ENCODE measurements at places on chromosomes 6 and 20.
A peak's percentile ranks its signal among the peaks of the same experiment; 100 is the strongest.

DNA sequence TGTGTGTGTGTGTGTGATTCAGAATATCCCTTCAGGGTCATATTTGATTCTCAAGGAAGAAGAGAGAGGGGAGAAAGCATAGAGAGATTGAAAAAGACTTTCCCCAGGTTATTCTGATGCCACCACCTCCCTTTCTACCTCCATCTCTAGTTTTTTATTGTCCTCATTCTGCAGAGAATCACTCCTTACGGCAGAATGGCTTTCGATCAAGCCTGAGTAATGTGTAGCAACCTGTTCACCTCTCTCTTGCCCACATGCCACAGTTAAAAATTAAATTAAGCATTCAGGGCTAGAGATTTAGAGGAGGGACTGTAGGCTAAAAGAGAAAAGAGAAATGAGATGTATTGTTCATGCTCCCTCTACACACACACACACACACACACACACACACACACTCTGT, 18.1 kb downstream of the KLHL32 start:
- no peak for DNase-seq

GRCh38 chr20:40049854-40050253, 639.2 kb downstream of the MAFB start:
- no peak for DNase-seq

GRCh38 chr20:55386686-55387085, 618.6 kb downstream of the CBLN4 start:
- no peak for DNase-seq

- peak; percentile 29 for DNase-seq
Measured at GRCh38 chr20:38152621-38153221, 12.3 kb downstream of the TGM2 start.

DNA sequence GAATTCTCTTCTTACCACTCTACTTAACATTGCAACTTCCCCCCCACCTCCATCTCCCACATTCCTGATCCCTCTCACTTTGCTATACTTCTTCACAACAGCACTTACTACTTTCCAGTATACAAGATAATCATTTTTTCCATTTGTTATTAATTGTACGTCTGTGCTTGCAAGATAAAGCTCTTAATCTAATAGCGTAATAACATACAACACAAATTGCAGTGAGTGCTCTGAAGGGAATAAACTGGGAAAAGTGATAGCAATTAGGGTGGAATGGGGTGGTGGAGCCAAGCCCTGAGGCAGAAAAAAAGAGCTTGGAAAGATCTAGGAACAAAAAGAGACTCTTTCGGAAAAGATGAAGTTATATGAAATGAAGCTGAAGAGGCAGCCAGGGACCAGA, 8.5 kb downstream of the CGAS start:
- DNase-seq = no peak
